ENCODE measurements at places on chromosomes 6 and 20.

- DNase-seq: no peak
These were observed 103.2 kb upstream of the SUPT3H start for GRCh38 chr6:45480752-45481415.

DNA sequence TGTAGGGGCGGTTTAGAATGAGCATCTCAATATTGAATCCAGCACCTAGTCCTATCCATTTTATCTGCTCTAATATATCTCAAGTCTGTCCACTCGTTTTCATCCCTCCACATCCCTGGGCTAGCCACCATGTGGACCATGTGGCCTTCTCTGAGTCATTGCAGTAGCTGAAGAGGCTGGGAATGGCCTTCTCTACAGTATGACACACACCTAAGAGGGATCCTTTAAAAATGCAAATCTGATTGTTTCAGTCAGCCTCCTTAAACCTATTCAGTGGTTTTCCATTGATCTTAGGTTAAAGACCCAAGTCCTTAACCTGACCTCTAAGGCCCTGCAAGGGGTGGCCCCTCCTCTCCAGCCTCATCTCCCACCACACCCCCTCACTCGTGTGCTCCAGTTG, 9.4 kb downstream of the RING1 start:
- no peak for DNase-seq

DNA sequence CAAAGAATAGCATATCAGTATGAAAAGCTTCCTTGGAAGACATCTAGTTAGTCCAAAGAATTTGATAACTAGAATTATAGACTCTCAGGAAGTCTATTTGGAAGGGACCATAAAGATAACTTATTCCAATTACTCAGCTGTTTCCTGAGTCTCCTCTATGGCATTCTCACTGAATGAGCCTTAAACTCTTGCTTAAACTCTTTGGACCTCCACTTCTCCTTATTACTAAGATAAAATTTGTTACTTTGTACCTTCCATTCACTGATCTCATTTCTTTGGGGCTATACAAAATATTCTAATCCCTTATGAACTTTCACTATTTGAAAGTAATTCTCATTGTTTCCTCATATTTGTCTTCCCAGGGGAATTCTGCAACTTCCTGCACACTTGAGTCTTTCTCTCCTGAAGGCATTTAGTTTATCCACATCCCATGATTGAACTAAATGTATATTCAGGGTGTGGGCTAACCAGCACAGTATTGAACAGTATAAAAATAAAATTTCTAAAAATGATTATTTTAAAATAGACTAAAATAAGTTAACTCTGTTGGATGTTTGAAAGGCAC, 67.1 kb upstream of the NOTCH4 start:
- DNase-seq: no peak

GRCh38 chr20:37898233-37899104, 4.5 kb upstream of the VSTM2L start:
- DNase-seq: no peak

Data from DMS153 (cell line).